ENCODE measurements at places on chromosomes 4 and X.

- no peak for DNase-seq
Observed at GRCh38 chrX:140766024-140766611, 56.6 kb downstream of the LINC00632 start.

DNA sequence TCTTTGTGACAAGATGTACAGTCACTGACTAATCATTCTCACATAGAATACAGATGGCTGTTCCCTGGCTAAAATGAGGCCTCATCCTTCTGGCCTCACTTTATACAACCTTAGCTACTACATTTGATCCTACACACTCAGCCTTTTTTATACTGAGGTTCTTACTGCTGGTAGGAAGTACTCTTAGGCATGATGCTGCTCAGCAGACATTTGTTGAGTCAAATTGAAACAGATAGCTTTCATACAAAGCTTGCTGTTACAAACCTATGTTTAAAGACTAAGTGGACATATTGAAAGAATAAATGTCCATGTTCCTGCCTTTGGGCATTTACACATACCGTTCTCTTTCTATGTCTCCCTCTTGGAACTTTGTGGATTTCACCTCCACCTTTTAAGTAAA is 154.9 kb downstream of the NPFFR2 start:
- DNase-seq = no peak

DNA sequence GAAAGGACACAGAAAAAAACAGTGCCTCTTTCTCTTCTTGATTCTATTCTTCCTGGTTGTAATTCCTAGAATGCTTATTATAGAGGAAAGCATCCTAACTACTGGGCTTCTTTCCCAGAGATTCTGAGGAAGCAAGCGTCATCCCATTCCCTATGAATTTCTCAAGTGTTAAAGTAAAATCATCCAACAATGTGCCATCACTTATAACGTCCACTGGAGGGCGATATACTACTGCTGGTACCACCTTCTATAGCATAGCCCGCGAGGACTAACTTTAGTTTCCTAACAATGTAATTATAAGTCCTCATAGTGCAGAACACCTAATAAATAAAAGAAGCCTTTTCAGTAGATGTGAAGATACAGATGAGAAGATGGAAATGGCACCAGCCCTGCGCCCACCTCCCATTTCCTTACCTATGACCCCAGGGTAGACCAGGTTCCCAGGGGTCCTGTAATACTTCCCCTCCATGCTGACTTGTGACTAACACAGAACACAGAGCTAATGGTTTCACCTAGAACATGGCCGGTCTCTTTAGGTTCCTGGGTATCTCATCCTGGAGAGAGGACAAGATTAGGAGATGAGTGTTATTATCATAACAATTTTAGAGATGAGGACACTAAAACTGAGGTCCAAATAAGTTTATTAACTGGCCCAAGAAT is 4.2 kb downstream of the CENPVL3 start:
- no peak for DNase-seq

DNA sequence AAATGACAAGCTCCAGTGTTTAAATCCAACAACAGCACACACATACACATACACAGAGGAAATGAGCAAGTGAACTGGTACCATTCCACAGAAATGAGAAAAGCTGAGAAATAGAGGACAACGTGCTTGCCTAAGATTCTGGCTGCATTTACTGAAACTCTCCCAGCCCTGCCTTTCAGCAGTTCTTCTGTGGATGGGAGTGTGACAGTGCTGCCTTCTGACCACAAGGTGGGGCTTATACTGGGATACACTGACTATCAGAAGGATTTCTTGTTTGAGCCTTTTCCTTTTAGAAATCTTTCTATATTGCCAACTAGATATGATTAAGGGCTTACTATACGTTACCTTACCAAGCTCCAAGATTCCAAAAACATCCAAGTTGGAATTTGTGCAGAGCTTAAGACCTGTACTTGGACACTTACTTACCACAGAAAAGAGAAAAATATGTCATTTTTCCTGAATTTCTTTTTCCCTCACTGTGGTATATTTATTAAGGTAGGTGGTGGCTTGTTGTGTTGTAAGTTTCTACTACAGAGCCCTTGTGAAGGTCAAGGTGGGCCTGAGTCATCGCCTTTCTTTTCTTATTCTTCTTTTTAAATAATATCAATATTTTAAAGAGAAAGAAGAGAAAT is 10.7 kb upstream of the CXCL8 start:
- no peak for DNase-seq

- DNase-seq = no peak
Observed at GRCh38 chr4:6452116-6452896, 20.1 kb downstream of the PPP2R2C start.

DNA sequence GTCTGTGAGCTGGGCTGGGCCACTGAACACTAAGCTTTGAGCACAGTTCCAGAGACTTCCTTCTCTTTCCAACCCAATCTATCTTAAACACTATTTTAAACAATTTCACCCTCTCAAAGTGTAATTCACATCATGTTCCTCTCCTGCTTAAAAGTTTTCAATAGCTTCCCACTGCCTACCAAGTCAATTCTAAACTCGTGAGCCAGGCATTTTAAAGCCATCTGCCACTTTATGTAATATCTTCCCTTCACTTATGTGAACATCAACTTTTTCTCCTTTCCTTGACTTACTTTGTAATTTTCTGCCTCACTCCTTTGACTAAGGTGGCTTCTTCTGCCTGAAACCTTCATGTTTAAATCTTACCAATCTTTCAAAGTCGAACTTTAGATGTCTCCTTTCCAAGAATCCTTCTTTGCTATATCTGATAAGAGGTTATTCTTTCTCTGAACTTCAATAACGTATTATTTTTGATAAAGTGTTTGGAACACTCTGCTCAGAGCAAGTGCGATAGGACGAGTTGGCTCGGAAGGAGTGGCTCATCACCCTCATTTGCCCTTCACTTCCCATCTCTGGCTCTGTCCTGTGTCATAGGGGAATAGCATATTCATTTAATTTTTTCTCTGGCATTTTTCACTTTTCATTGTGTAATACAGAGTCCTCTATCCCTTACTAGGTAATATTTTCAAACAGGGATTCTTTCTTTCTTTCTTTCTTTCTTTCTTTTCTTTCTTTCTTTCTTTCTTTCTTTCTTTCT is 13.0 kb upstream of the SPARCL1 start:
- DNase-seq = no peak

DNA sequence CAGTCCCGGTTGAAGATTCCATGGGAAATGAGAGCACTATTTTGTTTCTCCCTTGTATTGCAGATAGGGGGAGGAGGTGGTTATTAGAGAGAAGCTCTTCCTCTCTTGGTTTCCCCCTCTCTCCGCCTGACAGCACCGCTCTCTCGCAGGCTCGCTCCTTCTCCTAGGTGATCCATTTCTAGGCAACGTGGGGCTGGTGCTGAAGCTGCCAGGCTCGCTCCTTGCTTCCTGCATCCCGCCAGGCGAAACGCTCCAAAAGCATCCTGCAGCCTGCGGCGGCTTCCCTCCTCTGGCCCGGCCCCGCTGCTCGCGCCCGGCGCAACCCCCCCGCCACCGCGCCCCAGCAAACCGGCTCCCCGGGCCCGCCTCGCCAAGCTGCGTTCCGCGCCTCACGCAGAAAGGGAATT is at the start of gene GRID2:
TSS of gene GRID2 (plus strand) at position 346 of the 407 bp plus-strand sequence.
- DNase-seq = no peak

DNA sequence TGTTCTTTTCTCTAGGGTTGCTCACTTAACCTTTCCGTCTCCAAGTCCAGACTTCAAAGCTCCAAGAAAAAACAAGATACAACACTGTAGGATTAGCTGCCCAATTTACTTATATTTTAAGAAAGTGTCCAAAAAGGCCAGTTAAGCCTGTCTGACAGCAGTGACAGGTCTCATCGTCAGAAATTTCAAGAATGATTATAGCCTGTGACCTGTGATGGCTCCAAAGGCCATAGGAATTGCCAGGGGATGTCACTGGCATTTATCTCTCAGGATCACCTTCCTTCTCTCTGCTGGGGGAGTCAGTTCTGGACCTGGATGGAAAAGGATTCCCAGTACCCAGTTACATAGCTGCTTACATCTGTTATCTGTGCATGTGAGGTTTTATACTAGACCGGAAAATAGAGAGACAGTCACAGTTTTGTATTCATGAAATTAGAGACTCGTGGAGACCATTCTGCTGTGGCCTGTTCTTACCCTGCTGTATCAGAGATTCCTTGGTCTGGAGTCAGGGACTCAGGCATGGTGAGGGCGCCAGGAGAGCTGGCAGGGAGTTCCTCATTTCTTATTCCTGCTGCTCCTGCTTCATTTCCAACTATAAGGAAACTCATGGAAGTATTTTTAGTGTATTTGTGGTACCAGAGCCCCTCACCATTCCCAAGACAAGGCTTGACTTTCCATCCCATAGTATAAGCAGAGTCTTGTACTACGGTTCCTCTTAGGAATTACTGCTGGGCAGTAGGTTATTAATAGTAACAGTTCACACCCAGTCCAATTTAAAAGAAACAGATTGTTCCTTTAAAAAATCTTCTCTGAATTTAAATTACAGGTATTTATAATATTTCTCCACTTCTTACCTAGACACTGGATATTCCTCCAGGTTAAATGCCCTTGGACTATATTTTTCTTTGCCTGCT is 220.8 kb downstream of the SHROOM3 start:
- no peak for DNase-seq

GRCh38 chr4:110290511-110290910 is 92.1 kb upstream of the ELOVL6 start:
- DNase-seq = no peak

DNA sequence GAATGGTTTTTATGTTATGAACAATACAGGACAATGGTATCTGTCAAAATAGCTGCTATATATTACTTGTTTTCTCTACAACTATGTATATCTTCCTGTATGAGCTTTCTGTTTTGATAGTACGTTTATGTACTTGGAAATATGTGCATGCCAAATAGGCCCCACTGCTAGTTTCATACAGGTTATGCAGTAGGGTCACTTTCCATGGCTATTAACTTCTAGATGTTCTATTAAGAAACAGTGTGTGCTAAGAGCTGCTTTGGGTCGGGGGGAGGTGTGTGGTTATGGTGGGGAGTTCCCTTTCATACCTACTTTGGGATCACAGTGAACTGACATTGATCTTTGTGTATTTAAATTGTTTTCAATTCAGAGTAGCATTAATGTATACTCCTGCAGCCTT is 30.9 kb downstream of the RBPJ start:
- DNase-seq = no peak

- no peak for DNase-seq
Observed at GRCh38 chrX:137430301-137430700, 135.6 kb upstream of the ZIC3 start.

GRCh38 chr4:17915439-17915838 is 104.7 kb downstream of the NCAPG start:
- DNase-seq = no peak

DNA sequence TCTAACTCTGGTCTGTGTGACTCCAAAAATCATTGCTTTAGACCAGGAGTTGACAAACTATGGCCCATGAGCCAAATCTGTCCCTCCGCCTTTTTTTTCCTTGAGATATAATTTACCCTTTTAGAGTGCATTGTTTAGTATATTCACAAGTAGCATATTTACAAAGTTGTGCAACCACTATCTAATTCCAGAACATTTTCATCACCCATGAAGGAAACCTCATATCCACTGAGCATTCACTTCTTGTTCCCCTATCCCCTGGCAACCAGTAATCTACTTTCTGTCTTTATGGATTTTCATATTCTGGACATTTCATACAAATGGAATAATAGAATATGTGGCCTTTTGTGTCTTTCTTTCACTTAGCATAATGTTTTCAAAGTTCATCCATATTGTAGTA is 67.4 kb upstream of the CITED1 start:
- DNase-seq = no peak

DNA sequence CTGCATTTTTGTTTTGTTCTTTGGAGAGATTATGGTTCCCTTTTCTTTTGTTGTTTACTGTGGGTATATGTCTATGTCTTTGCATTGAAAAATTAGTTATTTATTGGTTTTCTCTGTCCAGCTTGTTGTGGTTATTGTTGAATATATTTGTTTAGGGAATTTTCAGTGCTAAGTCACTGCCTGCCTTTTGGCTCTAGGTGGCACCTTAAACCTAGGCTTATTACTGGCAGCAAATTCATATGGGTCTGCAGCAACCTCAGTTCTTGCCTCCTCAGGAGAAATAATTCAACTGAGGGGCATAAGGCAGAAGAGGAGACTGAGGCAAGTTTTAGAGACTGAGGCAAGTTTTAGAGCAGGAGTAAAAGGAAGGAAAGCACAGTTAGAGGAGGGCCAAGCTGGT is 1157.3 kb upstream of the AGA start:
- no peak for DNase-seq

DNA sequence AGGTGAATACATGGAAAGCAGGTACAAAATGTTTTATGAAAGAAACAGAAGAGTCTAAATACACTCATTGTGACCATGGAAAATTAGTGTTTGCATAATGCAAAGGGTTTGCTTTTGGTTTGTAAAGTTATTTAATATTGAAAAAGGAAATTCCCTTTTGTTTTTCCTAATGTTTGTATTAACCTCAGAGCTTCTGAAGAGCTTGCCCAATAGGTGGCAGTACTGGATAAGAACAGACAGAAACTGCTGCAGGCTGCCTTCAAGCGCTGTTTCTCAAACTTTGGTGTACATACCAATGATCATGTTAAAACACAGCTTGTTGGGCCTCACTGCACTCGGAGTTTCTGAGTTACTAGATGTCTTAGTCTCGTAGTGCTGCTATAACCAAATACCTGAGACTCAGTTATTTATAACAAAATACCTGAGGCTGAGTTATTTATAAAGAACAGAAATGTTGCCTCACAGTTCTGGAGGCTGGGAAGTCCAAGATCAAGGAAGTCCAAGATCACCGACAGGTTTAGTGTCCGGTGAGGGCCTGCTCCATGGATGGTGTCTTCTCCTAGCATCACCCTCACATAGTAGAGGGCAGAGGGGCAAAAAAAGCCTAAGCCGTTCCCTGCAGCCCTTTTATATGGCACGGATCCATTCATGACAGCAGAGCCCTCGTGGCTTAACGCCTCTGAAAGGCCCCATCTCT is 54.2 kb downstream of the SUPT20HL2 start:
- DNase-seq = peak; percentile 4

GRCh38 chrX:24862343-24862742 is 153.4 kb downstream of the ARX start:
- DNase-seq = no peak

DNA sequence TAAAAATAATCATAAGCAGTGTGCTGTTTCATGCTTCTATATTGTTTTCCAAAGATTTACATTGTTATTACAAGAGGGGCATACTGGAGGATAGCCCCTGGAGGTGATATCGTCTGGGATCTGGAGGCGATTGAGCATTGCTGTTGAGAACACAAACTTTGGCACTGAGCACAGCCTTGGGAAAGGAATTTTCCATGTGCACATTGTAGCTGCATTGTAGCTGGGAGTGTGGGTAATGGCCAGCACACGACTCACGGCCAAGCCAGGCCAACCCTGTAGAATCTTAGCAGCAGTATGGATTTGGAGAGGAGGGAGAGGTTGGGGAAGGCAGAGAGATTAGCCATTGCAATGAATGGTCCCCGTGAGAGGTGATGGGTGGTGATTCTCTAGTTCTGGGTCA is 121.9 kb downstream of the SMIM20 start:
- no peak for DNase-seq

- DNase-seq = no peak
Observed at GRCh38 chr4:38387348-38387747, 276.7 kb upstream of the KLF3 start.
